ENCODE measurements at places on chromosomes 13 and 19.
A peak's percentile ranks its signal among the peaks of the same experiment; 100 is the strongest.

DNA sequence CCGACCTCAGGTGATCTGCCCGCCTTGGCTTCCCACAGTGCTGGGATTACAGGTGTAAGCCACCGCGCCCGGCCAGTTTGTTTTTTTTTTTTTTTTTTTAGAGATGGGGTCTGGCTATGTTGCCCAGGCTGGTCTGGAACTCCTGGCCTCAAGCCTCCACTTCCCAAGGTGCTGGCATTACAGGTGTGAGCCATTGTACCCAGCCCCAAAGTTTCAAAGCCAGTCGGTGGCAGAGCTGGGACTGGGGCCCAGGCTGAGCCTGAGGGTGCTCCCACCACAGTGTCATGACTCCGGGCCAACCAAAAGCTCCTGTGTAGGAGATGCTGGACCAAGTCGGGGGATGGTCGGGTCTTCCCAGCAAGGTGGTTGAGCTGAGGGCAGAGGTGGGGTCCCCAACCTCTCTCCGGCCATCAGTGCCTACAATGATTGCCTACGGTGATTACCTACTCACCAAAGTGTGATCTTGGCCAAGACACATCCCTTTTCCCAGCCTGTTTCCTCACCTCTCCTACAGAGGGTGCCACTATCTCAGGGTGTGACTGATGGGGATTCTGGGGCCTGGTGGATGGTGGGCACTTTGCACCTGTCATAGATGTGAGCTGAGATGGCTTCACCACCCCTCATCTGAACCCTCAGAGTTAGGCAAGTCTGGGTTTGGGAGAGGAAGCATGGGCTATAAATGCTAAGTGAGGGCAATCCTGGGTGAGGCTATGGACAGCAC lies 5.9 kb upstream of the SAMD1 start:
- no peak for DNase-seq

DNA sequence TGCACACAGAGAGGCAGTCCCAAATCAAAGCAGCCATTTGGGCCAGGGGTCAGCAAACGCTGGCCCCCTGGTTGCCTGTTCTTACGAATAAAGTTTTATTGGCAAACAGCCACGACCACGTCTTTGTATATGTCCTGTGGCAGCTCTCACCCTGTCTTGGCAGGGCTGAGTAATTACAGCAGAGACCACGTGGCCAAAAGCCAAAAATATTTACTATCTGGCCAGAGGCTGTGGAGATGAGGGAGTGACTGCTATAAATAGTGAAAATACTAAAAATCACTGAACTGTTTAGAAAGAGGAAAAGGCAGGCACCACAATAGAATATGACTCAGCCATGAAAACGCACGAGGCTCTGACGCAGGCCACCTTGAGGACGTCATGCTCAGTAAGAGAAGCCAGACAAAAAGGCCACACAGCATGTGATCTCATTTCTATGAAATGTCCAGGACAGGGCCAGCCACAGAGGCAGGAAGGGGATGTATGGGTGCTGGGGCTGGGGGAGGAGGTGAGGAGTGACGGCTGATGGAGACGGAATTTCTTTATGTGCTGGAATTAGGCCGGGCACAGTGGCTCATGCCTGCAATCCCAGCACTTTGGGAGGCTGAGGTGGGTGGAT lies 29.4 kb downstream of the SMIM24 start:
- peak; percentile 100 for DNase-seq

- no peak for DNase-seq
These were observed 135.3 kb downstream of the MTUS2 start for GRCh38 chr13:28955264-28955966.

GRCh38 chr13:109331011-109331433 lies 455.4 kb downstream of the IRS2 start:
- DNase-seq = peak; percentile 54

- DNase-seq = no peak
These were observed 58.7 kb downstream of the IER2 start for GRCh38 chr19:13208672-13209483.

Data from fibroblast of lung (primary cell).